ENCODE measurements at places on chromosomes 7 and 10.

DNA sequence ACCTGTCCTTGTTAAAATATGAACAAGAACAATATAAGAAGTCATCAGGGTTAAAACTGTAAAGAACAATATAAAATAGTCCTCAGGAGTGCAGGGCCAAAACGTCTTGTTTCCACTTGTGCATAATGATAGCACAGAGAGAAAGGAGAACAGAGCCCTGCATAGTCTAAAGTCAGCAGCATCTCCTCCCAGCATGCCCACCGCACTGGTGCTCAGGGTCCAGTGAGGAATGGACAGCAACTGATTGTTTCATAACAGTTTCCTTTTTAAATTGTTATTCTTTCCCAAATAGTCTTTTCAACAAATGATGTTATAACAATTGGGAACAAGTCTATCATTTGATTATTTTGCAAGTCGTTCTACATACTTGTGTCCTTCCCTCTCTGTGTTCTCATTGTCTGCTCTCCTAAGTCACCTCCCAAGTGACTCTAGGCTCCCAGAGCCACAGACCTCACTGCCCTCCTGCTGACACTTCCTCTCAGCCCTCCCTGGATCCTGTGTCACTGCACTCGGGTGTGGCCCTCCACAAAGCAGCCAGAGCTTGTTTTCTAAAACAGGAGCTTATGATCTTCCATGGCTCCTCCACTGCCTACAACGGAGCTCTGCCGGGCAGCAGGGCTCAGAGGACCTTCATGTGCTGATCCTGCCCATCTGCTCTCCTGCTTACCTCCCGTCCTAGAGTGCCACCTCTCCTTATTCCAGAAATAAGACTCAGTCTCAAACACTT is 27.6 kb downstream of the COBL start:
- DNase-seq: no peak

GRCh38 chr7:1611708-1612241 is 41.9 kb upstream of the PSMG3 start:
- DNase-seq: no peak

GRCh38 chr7:77188731-77189437 is 10.7 kb downstream of the FGL2 start:
- DNase-seq: no peak

GRCh38 chr10:74705358-74705980 is 120.9 kb upstream of the KAT6B start:
- no peak for DNase-seq

DNA sequence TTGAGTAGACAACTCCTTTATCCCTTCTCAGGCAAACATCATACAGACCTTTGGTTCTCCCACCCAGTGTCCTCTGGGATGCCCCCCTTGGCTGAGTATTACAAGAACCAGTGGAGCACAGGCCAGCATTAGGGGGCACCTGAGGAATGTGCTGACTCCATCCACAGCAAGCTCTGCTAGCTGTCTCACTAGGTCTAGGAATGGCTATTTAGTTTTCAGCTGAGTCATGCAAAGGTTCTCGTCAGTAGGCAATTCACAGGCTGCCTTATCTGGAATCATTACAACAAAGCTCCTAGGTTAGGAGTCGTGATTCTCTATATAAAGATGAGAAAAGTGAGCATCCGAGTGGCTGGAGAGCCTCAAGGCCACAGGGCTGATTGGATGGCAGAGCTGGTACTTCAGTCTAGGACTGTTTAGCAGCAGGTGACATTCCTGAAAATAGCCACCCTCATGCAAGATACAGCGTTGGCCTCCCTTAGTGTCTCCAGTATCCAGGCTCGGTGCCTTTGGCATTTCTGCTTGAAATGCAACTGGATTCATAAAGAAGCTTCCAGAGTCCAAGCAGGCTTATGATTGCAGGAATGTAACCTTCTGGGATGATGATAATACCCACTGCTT is 75.8 kb downstream of the CDCA7L start:
- no peak for DNase-seq

DNA sequence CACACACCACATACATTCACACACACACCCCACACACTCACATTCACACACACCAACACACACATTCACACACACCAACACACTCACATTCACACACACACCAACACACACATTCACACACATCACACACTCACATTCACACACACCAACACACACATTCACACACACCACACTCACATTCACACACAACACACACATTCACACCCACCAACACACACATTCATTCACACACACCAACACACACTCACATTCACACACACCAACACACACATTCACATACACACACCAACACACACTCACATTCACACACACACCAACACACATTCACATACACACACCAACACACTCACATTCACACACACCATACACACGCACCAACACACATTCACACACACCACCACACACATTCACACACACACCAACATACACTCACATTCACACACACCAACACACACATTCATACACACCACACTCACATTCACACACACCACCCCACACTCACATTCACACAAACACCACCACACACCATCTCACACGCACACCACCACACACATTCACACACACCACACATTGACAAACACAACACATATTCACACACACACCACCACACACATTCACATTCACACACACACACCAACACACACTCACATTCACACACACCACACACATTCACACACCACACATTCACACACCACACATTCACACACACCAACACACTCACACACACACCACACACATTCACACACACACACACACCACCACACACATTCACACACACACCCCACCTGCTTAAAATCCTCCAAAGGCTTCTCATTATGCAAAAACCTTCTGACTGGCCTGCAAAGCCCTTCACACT is 9.0 kb downstream of the TAS2R40 start:
- DNase-seq: no peak

DNA sequence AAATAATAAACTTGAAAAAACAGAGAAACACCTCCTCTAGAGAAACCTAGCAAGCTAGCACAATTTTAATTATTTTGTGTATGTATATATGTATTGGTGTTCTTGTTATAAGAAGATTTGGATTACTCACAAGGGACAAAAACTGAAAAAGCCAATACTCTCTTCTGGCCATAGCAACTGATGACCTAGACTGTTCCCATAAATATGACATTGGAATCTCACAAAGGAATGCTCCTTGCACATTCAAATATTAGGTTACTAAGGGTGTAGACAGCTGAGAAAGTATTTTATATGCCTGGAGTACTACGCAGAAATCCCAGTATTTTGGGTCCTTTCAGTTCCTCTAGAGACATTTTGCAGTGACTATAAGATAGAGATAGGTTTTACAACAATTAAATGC is 279.4 kb downstream of the FZD1 start:
- no peak for DNase-seq

- DNase-seq: peak; percentile 91
Measured at GRCh38 chr7:100827330-100828226, at the start of gene EPHB4. TSS of gene EPHB4 (minus strand) at chr7:100827523. CDS start at chr7:100827030, 493 bp downstream.

DNA sequence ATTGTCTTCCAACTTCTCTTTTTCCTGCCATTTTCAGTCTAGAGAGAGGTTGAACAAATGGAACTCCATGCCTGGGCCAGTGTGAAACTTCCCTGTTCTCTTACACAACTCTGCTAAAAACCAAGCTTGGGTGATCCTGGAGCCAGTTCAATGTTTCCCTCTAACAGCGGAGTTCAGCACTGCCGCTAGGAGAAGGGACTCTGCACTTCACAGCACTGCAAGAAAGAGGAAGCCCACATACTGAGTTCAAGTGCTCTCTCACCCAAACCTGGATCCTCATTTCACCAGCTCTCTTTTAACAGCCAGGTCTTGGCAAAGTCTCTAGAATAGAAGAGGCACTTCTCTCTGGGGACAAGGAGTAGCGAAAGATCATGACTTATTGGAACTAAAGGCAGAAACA is 18.8 kb downstream of the FOXI2 start:
- DNase-seq: no peak

DNA sequence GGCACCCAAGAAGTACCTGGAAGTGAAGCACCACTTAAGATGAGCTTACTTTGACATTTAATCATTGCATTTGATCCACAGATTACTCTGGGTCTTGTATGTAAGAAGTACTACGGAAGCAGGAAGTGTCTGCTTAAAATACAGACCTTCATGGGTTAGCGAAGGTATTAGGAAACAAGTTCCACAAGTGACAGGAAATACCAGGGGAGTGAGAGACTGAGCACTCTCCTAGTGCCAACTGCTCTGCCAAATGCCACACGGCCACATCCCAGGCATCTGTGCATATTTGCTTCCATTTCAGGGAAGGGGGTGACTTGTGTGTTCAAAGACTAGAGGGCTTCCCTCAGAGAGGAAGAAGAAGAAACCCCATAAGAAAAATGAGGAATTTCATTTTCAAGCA is 57.2 kb upstream of the ANK3 start:
- DNase-seq: peak; percentile 13

- DNase-seq: no peak
Measured at GRCh38 chr10:16519908-16520861, 1.5 kb downstream of the C1QL3 start.

DNA sequence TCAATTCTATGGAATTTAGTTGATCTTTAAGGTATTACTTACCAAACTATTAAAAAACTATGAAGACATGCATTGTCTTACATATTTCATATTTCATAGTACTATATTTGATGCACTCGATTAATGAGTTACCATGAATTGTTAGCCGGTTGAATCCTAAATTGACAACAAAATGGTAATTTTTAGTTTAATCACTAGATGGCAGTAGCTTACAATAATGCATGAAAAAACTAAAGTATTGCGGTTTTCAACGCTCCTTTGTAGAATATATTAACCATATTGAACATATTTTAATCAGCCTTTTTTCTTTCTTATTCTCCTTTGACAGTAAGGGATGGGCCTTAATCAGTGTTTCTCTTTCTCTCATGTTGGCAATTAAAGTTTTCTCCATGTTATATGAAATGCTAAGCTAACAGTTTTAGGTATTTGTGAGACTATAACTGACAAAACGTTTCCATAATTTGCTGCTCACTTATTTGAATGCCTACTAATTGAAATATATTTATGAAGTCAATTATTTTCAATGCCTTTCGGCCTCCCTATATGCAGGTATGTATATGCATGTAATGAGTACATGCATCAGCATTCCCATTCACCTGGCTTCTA is 48.5 kb upstream of the ARL4A start:
- no peak for DNase-seq

DNA sequence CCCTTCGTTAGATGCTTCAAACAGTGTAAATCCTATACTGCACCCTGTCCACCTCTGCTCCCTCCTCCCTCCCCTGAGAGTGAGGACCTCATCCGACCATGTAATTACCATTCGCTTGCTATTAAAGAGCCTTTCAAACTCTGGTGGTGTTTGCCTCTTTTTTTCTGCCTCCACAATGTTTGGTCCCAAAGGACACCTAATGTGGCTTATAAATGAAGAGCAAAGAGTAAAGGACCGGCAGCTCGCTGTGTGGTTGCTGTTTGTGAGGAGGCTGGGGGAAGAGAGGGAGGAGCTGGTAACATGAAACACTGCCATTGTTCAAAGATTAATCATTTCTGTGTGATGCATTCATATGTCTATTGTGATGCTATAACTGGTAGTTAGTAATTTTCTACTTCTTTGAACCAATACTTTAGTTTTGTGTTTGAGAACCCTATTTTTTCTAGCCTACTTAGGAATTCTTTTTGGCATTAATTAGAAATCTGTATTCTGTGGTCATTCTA is 27.9 kb downstream of the MTURN start:
- DNase-seq: no peak

DNA sequence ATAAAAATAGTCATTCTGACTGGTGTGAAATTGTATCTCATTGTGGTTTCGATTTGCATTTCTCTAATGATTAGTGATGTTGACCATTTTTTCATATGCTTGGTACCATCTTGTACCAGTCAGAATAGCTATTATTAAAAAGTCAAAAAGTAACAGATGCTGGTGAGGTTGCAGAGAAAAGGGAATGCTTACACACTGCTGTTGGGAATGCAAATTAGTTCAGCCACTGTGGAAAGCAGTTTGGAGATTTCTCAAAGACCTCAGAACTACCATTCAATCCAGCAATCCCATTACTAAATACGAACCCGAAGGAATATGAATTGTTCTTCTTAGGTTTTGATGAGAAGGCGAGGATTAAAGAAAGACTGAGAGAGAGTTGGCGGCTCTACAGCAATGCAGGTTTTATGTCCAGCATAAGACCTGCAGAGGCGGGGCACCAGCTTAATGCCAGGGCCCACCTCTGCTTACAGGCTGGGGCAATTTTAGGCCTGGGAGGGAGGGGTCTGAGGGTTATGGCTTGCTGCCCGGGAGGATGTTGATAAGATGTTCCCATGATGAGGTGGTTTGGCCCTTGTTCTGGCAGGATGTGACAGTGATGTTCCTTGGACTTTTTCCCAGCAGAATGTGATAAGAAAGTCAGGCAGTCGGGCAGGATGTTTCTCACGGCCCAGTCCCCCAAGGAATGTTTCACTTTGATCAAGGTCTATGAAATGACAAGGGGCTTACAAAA is 74.4 kb downstream of the MEST start:
- DNase-seq: no peak

DNA sequence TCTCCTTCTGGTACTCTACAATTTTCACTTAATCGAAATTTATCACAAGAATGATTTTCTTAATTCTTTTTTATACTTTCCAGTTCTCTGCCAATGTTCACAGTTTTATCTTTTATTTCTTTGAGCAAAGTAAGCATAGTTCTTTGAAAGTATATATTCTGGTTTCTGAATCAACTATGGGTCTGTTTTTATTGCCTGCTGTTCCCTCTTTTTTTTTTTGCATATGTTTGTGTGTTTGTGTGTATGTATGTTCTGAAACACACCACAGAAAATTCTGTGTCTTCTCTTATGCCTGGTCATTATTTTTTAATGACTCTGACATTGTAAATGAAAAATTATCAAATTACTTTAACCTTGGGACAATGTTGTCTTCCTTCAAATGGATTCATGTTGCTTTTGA is 15.9 kb upstream of the TMEM273 start:
- no peak for DNase-seq

GRCh38 chr7:5339955-5340354 is 57.2 kb downstream of the SLC29A4 start:
- no peak for DNase-seq

DNA sequence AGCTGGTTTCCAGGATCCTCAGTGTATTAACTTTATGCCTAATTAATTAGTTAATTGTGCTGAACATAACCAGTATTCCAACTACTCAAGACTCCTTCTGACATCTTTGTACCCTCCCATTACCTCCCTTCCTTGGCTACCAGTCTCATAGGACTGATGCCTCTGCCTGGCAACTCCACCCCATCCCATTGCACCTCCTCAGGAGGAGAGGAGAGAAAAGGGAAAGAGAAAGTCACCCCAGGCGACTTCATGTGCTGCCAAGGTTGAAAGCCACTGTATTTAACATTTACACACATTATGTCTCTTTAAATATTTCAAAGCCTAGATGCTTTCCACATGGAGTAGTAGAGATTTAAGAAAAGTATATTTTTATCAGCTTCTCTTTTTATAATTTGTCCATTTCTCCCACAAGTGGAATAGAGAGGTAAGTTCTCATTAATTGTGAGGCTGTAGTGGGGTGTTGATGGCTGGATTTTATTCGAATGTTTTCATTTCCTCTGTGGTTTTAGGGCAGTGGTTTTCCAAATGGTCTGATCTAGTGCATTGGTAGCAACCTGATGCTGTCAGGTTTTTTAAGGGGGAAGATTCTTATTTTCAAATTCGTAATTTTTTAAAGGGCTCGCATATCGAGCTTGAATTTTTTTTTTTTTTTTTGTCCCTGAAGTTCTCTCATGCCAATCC is 148.0 kb downstream of the BICC1 start:
- DNase-seq: no peak

GRCh38 chr7:47715631-47716068 is 133.7 kb upstream of the TNS3 start:
- DNase-seq: no peak

Data from urinary bladder (tissue), 4 donors.